ENCODE measurements at places on chromosomes 7 and 10. TPM values are rescaled to one million over a fixed set of nuclear protein-coding genes. Genes with fewer than 3 reads are reported as not detected.

DNA sequence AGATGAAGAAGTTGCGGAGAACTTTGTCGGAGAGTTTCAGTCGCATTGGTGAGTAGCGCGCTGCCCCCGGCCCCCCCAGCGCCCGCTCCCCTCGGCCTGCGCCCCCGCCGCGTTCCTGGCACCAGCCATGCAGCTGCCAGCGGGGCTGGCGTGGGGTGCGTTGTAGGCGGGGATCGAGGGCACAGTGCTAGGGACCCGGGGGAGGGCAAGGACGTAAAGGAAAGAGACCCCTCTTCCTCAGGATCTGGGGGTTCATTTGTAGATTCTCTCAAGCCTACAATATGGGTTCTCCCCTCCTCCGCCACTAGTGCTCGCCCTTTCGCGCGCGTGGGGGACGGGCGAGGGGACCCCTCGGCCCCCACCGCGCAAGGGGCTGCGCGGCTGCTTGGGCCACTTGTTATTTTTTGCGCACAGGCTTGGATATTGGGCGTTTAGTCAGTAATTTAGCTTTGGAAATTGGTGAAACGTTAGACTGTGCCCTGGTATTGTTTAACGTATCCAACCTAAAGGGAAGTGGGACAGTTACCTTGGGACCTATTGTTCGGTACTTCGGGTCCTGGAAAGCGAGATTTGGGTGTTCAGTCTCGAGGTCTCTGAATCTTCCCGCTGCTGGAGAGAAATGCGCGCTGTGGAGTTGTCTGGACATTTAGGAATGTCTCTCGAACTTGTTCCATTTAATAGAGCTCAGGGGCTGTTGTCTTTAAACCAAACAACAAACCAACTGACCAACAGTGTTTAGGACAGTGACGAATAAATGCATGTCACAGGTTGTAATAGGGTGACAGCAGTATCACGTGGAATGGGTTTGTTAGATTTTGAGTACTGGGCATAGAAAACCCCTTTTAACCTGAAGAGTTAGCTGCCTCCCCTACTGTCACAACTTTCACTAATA, 796 bp downstream of the CDK14 start:
- DNase-seq = no peak

GRCh38 chr10:31773749-31774298, 154.8 kb downstream of the ARHGAP12 start:
- no peak for DNase-seq

- no peak for DNase-seq
Observed at GRCh38 chr10:87618566-87619423, 40.9 kb upstream of the PAPSS2 start.

DNA sequence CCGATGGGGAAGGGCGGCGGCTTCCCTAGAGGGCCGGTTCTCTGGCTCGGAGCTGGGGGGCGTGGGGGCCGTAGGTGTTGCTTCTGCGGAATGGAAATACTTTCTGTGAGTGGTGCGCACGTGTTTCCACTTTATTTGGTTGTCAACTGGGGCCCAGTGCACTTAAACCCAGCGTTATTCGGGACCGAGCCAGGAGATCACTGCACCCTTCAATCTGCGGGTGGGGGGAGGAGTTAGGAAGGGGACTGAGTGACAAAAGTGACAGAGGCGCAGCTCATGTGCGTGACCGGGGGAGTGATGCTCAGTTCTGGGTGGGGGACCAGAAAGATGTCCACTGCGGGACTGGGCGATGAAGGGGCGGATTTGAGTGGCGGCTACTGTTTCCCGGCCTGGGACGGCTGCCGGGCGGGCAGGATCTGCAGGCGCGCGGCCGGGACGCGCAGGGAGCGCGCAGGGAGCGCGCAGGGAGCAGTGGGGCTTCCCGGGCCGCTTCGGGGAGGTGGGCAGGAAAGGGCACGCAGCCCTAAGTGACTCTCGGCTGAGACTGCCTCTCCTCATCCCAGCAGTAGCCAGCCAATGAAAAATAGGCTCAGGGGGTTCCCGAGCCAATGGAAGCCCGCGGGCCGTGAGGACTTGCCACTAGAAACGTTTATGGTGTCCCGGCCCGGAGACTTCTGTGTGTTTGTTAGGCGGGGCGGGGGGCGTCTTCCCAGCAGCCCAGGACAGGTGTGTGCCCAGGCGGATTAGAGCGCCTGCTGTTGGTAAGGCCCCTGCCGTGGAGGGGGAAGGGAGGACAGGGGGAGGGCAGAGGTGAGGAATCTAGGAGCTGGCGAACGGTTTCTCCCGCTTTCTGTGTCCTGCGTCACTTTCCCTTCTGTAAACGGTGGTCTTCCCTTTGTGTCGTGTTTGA, 54.3 kb upstream of the KDM7A start:
- DNase-seq = no peak

GRCh38 chr10:13891128-13892000, 304.6 kb downstream of the PRPF18 start:
- DNase-seq = no peak

- no peak for DNase-seq
Observed at GRCh38 chr7:23247603-23248335, 1.2 kb downstream of the GPNMB start.

GRCh38 chr7:70006261-70006920, 408.1 kb downstream of the AUTS2 start:
- no peak for DNase-seq

DNA sequence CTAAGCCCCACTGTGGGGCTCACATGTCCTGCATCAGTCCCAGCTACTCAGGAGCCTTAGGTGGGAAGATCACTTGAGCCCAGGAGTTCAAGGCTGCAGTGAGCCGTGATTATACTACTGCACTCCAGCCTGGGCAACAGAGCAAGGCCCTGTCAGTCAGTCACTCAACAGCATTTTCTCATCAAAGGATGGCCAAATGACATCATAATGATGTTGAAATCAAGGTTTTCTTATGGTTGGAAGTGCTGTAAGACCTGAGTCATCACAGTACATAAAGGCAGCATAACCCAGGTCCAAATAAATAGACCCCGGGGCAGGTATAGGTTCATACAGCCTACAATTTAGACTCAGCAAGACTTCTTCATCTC, 341.1 kb downstream of the PARD3 start:
- DNase-seq = peak; percentile 23

GRCh38 chr7:30323006-30323355, 38.6 kb downstream of the ZNRF2 start:
- no peak for DNase-seq

GRCh38 chr10:34505338-34505737, 309.8 kb downstream of the PARD3 start:
- DNase-seq = no peak

DNA sequence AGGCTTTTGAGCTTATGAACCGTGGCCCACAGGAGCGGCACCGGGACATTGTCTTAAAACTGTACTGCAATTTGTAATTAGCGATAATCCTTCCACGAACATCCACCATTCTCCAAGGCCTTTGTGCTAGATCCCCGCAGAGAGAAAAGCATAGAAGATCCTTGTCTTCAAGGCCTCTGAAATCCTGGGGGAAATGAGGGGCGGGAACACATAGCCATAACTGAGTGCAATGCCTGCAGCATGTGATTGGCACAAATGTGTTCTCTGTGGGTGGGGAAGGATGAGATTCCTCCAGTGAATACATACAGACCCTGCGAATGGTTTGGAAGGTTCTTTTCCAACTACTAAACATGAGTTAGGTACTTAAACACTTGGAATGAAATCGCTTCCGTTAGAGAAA, 25.9 kb upstream of the PROSER2 start:
- no peak for DNase-seq

DNA sequence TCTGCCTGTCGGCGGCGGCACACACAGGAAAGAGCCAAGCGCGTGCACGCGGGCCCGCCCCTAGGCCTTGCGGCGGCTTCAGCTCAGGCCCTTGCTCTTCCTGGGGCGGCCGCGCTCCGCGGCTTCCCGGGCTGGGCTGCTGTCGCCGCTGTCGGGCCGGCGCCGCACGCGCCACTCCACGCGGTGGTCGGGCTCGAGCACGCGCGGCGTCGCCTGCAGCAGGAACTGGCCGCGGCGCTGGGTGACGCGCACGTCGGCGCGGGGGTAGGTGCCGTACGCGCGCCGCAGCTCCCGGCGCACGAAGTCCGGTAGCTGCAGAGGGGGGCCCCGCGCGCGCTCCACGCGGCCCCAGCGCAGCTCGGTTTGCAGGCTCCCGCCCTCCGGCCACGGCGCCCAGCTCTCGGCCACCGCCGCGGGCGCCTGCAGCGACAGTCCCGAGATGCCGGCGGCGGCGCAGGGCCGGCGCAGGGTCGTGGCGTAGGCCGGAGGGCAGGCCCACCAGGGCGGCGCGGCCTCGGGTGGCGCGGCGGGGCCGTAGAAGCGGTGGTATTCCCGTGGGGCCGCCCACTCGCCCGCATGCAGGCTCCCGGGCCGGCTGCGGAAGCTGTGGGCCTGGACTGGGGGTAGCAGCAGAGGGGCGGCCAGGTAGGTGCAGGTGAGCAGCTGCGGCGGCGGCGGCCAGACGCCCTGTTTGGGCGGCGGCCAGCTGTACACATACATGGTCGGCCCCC, 804 bp downstream of the C10orf95 start:
- no peak for DNase-seq

DNA sequence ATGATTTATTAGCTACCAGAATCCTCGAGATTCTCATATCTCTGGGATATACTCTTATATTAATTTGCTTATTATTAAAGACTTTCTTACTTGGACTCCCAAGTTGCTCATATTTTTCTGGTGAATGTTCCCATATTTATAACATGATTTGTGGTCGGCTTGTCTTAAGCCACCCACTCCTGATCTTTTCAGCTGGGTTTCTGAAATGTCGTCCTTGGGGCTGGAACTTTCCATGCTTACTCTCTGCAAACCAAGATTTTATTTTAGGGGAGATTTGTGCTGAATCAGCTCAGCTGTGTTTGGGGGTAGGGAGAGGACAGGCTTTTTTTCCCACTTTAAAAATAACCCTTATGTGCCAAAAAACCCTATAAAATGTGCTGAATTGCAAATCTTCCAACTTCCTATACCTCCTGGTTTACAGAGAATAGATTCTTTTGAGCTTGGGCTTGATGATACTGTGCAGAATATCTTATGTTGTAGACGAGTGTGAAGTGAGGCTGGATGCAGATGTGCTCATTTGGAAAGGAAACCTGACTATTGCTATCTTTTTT, 162.1 kb downstream of the SND1 start:
- DNase-seq = no peak

DNA sequence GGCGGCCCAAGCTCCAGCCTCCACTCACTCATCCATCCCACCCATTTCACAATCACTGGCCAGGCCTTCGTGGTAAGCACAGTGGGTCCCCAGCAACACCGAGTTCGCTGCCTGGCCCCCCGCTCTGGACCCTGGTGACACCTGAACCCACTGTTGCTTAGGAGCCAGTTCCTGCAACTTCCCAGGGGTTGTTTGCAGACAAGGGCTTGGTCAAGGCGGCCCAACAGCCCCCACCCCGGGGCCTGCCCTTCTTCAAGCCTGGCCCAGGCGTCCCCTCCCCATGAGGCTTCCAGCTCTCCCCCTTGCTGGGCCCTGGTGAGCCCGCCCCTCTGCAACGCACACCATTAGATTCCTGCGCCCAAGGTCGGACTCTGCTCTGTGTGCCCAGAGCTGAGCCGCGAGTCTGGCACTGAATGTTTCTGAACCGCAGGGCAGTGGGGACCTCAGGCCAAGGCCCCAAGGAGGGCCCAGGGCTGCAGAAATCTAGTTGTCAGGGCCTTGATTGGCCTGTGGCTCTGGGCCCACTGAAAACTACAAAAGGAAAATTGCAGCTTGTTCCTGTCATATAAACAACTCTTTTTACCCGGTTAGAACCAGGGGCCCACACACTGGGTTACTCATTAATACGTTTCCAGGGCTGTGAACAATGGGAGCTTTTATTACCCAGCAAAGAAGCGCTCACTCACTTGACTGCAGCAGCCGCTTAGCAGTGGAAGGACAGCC, 2.1 kb upstream of the COX19 start:
- DNase-seq = peak; percentile 62

- DNase-seq = no peak
Observed at GRCh38 chr10:87816163-87816897, 1.7 kb downstream of the ATAD1 start.

DNA sequence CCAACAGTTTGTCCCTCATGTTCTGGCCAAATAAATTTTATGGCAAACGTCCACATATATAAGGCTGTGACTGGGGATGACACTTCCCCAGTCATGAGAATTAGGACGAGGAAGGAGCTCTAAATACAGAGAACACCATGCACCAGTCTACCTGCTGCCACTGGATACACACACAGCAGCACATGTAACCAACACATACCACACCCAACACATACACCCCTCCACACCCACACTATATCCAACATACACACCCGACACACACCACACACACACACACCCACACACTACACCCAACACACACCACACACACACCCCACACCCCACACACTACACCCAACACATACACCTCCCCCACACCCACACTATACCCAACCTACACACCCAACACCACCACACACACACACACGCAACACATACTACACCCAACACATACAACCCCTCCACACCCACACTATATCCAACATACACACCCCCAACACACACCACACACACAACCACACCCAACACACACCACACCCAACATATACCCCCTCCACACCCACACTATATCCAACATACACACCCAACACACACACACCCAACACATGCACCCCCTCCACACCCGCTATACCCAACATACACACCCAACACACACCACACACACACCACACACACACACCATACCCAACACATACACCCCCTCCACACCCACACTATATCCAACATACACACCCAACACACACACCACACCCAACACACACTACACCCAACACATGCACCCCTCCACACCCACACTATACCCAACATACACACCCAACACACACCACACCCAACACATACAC, 74.1 kb downstream of the HIPK2 start:
- no peak for DNase-seq

- no peak for DNase-seq
Observed at GRCh38 chr7:121503039-121503438, 106.9 kb upstream of the FAM3C start.

- no peak for DNase-seq
Observed at GRCh38 chr7:115210552-115210951, 288.7 kb downstream of the MDFIC start.

GRCh38 chr10:119817991-119818888, 54.4 kb downstream of the MCMBP start:
- no peak for DNase-seq

GRCh38 chr10:12048547-12048946, 5.9 kb upstream of the UPF2 start:
- DNase-seq = no peak

DNA sequence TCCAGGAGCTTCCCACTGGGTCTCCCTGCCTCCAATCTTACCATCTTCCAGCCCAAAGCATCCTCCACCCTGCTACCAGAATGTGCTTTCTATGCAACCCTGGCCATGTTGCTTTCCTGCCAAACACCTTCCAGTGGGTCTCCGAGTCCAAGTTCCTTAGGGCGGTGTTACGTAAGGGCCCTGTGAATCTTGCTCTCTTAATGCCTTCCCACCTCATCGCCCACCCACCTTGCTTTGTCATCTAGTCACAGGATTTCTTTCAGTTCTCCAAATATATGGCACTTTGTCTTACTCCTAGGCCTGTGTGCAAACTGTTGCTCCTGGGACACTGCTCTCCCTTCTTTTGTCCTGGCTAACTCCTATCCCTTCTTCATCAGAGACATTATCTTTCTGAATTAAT, 344.5 kb downstream of the RPS24 start:
- DNase-seq = no peak

Gene ATG9B
- 0.07 TPM for total RNA-seq

Gene HOXA10
- 36.7 TPM for total RNA-seq

Gene NKX1-2
- total RNA-seq = not detected

Gene ZPBP
- not detected for total RNA-seq

Gene HYAL4
- not detected for total RNA-seq

Gene HOXA7
- total RNA-seq = 27.9 TPM

Gene VSIR
- total RNA-seq = 8.6 TPM

Gene FAM25A
- not detected for total RNA-seq

Gene COBL
- total RNA-seq = 6.6 TPM

Gene ACTR3C
- 22.1 TPM for total RNA-seq

Gene SVOPL
- total RNA-seq = not detected

Gene PILRB
- 14.3 TPM for total RNA-seq

Gene GPC2
- total RNA-seq = 4.1 TPM

Data from epithelial cell of proximal tubule (primary cell).